Sigmoid colon (tissue), 7 donors: ENCODE measurements at places on chromosomes 5 and 9.

DNA sequence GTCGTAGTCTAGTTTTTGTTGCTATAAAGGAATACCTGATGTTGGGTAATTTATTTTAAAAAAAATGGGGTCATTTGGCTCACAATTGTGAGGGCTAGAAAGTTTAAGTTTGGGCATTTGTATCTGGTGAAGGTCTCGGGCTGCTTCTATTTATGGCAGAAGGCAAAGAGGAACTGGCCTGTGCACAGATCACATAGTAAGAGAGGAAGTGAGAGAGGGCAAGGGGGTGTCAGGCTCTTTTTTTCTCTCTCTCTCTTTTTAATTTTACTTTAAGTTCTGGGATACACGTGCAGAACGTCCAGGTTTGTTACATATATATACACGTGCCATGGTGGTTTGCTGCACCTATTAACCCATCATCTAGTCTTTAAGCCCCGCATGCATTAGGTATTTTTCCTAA is 453.3 kb downstream of the DIRAS2 start:
- DNase-seq, result no peak

DNA sequence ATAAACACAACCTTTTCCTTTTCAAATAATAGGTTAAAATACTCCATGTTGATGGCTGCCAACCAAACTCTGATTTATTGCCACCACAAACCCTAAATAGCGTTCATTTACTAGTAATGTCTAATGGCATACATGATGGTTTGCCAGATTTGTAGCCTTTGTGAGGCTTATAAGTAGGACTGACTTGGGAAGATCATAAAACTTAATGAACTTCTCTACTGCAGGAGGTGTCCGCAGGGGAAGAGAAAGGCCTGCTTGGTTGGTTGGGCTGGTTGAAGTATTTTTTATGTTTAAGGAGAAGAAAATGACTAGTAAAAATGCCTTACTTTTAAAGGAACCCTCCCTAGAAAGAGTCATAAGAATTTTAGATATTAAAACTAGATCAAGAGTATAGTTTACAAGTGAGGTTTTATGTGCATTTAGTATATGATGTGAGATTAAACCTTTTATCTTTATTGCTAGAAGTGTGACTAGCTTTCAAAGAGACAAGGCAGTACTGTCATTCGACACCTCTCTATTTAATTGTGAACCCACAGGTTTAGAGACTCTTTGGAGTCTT is 5.0 kb downstream of the PBX3 start:
- DNase-seq, result no peak

- no peak for DNase-seq
Observed at GRCh38 chr5:16483361-16483760, 17.8 kb upstream of the ZNF622 start.

- no peak for DNase-seq
Observed at GRCh38 chr5:77463905-77464304, 28.2 kb downstream of the WDR41 start.

GRCh38 chr5:126988021-126988569 is 42.3 kb downstream of the MARCHF3 start:
- no peak for DNase-seq

- DNase-seq, result no peak
Observed at GRCh38 chr9:93693129-93693528, 116.7 kb downstream of the PHF2 start.

GRCh38 chr9:76143834-76144233 is 250.4 kb downstream of the RFK start:
- DNase-seq, result no peak

DNA sequence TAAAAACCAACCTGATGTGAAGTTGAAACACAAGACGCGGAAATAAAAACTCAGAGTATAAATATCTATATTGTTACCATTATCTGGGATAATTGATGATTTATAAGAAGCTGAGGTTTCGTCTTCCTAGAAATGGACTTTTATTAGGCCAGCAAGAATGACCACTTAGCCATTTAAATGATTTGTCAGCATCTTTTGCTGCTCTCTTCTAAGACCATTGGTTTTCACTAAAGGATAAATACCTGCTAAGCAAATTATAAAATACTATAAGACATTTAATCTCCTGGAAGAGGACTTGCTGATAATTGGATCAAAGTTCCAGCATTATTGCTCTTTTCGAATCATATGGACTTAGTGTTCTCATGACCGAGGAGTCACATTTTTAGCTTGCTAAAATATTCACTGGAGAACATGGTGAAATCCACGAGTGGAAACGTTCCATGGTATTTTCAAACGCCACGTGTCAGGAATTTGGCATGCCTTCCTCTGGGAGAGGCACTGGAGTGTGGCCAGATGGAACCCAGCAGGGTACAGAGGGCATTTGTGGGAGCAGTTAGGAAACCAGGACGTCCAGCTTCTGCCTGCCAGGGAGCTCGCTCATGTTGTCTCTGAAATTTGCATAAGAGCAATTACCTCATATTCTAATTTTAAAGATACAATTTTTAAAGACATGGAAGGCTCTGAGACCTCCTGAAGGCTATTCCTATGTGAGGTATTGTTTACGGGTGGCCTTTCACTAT is 43.1 kb downstream of the TNFAIP8 start:
- DNase-seq, result no peak

GRCh38 chr9:4748612-4749011 is 7.6 kb upstream of the AK3 start:
- DNase-seq, result no peak

DNA sequence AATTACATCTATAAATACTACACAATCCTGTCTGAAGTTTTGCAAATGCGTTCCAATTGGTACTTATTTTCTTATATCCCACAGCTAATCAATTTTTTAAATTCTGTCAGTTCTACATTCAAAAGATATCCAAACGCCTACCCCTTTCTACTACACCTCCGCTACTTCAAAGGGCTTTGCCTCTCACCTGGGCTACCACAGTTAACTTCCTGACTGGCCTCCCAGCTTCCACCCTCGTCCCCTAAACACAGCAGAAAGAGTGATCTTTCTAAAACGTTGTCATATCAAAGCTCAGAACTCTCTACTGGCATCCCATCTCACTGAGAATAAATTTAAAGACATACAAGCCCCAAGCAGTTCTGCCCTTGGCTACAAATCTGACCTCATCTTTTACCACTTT is 32.3 kb upstream of the NIPBL start:
- DNase-seq, result no peak

DNA sequence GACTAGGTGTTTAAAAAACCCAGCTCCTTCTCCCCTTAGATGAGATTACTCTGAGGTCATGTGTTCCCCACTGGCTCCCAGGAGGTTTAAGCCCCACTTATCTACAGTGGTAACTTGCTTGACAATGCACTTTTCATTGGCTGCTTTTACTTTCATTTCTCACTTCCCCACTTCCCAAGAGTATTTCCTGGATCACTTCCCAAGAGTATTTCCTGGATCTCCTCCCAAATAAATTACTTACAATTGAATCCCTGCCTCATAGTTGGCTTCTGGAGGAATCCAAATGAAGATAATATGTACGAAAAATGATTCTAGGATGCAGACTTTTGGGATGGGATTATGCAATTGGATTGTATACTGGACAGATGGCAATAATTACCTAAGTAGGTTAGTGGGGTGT is 47.1 kb upstream of the CHSY3 start:
- DNase-seq, result no peak

DNA sequence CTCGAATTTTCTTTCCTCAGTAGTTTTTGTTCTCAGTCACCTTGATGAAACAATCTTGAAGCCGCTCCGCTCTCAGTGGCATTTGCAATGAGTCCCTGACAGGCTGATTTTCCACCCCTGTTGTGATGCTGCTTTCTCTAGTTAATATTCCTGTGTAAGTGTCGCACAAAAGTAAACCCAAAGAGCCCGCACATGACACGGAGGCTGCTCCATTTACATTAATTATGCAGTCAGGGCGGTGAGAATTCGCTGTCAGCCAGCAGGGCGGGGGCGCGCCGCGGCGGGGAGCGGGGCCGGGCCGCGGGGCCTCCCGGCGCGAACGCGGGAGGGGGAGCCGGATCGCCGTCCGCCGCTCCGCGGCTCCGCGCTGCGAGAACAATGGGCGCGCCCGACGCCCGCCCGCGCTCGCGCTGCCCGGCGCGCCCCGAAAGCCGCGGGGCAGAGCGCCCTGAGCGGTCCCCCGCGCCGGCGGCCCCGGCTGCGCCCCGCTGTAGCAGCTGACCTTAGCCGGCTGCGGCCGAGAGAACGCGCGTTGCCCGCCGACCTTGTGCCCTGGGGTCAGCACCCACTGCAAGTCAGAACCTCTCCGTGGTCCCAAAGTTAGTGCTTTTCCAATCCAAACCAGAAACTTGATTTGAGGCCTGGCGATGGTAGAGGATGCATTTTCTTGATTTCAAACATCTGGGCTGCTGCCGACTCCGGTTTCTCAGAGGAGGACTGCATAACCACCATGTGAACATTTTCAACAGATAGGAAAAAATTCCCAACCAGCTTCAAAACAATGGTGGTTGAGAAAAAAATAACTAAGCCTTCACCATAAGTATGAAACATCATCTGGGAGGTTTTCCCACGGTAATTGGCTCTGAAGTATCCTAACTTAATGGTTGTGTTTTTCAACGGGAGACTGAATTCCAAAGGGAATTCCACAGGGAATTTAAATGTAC is 142.6 kb downstream of the PBX3 start:
- DNase-seq, result peak; percentile 61

DNA sequence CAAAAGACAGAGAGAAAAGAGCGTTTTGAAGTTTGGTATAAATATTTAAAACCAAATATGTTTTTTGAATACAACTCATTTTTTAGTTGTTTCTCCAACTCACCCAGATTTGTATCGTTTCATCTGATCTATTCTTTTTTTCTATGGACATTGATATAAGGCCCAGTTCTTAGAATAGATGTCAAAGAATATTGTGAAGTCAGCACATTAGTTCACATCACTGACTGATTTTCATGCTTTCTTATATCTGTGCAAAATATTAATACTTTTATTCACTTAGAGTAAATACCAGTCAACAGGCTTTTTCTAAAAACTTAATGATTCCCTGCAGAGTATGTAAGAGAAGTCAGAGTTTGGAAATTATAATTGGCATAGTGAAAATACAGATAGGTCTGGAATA is 254.4 kb upstream of the PTPRD start:
- no peak for DNase-seq

GRCh38 chr9:119044806-119045205 is 324.4 kb downstream of the BRINP1 start:
- DNase-seq, result no peak

DNA sequence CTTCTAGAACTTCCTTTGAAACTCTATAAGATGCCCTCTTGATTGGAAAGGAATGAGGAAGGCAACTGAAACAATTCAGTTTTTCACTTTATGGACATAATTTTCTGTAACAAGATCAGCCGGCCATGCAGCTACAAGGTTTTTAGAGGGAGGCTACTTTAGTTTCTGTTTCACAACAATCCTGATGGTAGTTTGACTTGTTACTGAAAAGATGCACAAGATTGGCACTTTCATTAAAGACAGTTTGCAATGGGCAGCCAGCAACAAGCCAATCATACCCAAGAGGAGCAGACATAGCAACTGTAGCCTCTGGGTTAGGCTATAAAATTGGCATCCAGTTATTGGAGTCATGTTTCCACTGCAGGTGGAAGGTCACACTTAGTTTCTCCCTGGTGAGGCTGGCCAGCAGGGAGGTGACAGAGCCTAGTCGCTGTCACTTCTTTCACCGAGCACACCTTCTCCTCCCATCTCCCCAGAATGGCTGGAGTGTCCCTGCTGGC is 74.3 kb upstream of the TGFBR1 start:
- no peak for DNase-seq

DNA sequence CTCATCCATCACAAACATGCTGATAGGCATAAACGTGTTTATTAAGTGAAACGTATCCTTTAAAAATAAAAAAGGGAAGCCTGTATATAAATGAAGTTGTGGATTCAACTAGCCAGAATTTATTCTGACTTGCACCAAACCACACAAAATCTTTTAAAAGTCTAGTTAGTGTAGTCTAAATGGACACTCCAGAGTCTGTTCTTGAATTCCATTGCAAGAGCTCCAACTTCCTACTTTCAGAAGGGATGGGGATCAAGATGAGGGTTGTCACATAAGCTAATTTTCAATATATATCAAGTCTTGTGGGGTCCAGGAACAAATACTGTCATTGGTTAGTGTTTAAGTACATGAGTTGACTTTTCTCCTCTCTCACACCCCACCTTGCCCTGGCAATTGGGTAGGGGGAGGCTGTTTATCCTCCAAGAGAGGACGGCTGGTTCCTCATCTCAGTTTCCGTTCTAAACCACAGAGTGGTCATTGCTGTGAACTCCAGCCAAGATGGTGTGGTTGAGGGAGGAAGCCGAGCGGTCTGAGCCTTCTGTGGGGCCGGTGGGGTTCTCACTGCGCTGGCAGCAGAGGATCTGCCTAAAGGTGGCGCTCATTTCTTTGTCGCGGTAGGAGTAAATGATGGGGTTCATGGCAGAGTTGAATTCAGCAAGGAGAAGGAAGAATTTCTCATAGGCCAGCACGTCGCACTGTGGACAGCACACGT is 163.2 kb downstream of the LPAR1 start:
- peak; percentile 73 for DNase-seq

DNA sequence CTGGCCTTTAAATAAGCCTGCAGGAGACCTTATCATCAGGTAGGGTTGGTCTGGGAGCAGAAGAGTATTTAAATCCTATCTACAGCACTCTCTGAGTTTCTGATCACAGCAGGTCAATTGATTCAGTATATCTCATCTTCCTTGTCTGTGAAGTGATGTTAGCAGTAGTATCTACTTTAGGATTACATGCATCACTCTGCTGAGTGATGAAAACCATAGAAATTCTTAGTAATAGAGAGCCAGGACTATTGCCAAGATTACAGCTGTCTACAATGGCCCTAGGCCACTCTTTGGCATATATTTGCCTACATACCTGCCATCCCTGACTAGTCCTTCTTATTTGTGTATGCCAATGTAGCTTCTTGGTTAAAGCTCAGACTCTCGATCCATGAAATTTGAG is 183.8 kb downstream of the ASTN2 start:
- no peak for DNase-seq

GRCh38 chr5:82169892-82170291 is 108.3 kb downstream of the RPS23 start:
- DNase-seq, result no peak

DNA sequence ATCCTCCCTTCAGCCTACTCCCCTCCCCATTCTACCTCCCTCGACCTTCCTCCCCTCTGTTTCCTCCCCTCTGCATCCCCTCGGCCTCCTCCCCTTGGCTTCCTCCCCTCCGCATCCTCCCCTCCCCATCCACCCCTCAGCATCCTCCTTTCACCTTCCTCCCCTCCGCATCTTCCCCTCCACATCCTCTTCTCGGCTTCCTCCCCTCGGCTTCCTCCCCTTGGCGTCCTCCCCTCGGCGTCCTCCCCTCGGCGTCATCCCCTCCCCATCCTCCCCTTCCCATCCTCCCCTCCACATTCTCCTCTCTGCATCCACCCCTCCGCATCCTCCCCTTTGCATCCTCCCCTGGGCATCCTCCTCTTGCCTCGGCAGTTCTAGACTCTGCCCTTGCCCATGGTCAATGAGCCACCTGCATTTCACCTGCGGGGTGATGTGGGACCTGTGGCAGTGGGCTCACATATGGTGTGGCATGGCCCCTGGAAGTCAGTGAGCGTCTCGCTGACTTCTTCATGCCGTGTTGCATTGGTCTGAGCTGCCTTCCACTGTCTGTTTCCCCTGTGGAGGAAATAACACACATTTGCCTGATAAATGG is 113.0 kb downstream of the WNK2 start:
- DNase-seq, result no peak

- no peak for DNase-seq
Observed at GRCh38 chr9:127773981-127774380, 4.5 kb downstream of the SH2D3C start.

- no peak for DNase-seq
Observed at GRCh38 chr5:27240791-27241190, 202.4 kb upstream of the CDH9 start.

- no peak for DNase-seq
Observed at GRCh38 chr5:157356576-157356975, 90.7 kb downstream of the CYFIP2 start.
